ENCODE measurements at places on chromosomes 6 and 20.

- DNase-seq = peak; percentile 50
Observed at GRCh38 chr6:43355862-43356590, 13.4 kb downstream of the ZNF318 start.

DNA sequence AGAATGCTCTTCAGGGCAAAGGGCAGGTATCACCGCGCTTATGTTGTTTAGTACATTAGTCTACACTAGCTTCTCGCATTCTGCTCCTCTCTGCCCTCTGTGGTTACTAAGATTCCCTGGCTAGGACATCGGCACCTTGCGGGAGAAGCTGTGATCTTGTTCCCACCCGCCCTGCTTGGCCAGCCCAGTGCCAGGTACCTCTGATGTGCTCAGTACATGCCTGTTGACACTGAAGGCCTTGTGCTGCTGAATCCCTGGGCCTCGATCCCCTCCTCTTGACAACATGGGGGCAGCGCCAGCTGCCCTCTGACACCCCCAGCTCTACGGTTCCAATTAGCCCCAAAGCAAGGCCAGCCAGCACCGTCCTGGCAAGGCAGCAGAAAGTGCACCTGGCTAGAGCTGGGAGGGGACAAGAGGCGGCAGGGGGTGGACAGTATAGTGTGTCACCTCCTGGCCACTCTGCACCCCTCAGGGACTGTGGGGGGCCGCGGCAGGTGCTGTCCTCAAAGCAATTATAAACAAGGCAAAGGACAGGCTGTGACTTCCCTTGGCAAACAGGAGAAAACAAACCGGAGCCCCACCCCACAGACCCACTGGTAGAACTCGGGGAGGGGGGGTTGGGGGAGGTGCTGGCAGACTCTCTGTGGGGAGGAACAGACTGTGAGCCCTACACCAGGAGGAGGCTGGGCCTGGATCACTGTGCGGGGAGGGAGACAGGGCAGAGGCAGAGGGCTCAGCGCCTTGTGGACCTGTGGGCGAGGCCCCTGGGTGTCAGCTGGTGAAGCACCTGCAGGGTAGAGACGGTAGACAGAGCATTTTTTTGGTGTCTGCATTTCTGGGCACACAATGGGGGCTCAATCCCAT is 7.1 kb downstream of the TFEB start:
- DNase-seq = peak; percentile 47

DNA sequence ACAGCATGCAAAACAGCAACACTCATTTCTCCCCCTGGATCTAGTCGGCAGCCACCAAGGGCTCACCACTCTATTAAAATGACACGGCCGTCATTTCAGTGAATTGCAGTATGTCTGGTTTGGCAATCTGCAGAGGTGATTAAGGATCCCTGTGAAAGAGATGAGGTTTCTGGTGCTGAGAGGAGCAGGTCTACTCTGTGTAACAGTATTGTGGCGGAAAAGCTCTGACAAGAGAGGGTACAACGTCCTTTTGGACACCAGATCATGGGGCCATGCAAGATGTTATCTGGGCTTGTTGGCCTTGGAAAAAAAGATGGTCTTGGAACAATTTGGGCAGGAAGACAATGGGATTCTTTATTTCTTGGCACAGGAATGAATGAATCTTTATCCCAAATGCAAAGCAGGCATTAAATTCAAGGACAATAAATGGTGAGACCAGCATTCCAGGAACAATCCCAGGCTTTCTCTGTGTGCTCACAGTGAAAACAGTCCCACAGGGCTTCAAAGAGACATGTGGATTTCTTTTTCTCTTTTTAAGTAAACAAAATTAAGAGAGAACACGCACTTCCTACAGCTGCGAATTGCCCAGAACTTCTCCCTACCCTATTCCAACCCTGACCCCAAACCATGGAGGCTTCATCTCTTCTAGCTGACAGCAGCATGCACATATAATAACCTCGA is 33.7 kb upstream of the ADGRF1 start:
- no peak for DNase-seq

GRCh38 chr20:7891705-7892104 is 48.6 kb downstream of the HAO1 start:
- no peak for DNase-seq

GRCh38 chr6:142685852-142686506 is 259.0 kb downstream of the HIVEP2 start:
- no peak for DNase-seq

- peak; percentile 68 for DNase-seq
Observed at GRCh38 chr20:20407891-20408805, 40.2 kb downstream of the INSM1 start.

- no peak for DNase-seq
Observed at GRCh38 chr6:111681860-111682259, 76.2 kb upstream of the TRAF3IP2 start.

GRCh38 chr6:85464722-85465150 is 14.9 kb downstream of the NT5E start:
- DNase-seq = no peak

GRCh38 chr6:7086488-7086887 is 21.3 kb upstream of the RREB1 start:
- DNase-seq = no peak

GRCh38 chr6:39051399-39052122 is 3.0 kb downstream of the GLP1R start:
- no peak for DNase-seq

DNA sequence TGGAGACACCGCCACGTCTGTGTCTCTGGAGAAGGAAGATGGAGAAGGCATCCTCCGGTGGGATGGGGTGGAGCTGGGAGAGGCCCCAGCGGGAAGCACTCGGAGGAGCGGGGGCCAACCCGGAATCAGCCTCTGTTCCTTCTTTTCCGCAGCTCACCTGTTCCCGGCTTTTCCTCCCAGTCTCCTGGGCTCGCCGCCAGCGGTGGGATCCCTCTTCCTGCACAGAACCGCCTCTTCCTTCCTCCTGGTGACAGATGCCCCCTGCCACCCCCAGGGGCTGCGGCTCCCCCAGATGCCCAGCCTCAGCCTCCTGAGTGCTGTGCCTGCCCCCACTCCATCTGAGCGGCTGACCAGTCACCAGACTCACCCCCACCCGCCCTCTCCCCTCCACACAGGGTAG is 23.3 kb downstream of the RAMACL start:
- no peak for DNase-seq

GRCh38 chr6:4687989-4688947 is 87.9 kb upstream of the CDYL start:
- DNase-seq = peak; percentile 54

- DNase-seq = no peak
Observed at GRCh38 chr6:165616116-165616515, 46.9 kb downstream of the PDE10A start.

DNA sequence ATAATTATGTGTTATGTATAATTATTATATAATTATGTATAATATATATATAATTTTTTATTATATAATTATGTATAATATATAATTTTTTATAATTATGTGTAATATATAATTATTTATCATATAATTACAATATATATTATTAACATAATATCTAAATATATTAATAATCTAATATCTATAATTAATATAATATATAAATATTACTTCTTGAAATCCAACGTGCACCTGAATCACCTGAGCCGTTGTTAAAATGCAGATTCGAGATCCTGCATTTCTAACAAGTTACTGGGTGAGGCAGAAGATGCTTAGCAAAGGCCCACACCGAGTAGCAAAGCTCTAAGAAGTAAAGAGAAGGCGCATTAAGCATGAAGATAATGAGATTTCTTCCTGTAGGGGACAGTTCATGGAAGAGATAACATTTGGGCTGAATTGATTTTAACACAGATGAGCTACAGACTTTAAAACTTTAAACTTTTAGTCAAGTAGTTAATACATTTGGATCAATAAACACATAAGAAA is 406.4 kb upstream of the PLCB4 start:
- no peak for DNase-seq

DNA sequence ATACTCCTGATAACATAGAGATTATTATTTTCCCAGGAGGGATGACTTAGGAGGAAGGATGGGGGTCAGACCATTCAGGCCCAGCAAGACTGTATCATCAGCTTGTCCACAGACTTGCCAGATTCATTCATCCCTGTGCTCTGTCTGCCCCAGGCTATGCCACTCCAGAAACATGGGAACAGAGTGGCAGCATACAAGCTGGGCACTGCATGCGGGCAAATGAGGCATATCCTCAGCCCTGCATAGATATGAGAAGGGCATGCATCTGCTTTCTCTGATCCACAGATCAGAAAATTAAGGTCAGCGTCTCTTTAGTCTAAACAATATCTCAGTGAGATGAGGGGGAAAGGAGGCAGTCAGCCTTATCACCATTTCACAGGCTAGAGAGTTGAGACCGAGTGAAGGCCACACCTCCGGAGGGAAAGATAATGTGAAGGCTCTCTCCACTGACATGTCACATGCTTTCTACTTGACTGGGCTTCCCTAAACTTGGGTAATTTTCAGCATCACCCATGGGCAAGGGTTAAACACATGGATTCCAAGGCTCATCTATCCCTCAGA is 140.5 kb downstream of the TFAP2B start:
- DNase-seq = no peak

DNA sequence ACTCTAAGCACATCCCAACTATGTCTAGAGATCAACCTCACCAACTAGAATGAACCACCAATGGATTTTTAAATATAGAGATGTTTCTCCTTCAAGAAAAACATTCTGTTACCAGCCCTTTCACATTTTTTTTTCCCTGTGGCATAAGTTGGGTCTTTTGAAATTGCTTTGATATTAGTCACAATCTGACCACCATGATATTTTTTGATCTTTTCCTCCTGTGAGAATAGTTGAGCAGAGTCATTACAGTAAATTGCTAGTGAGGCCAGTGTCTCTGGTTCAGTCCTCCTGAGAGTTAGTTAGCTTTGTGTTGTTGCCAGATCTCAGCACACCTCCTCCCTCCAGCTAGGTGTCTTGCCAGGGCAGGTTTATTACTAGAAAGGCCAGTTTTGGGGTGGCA is 79.7 kb upstream of the MYLIP start:
- DNase-seq = no peak

GRCh38 chr6:106648651-106649308 is 19.4 kb downstream of the QRSL1 start:
- no peak for DNase-seq

DNA sequence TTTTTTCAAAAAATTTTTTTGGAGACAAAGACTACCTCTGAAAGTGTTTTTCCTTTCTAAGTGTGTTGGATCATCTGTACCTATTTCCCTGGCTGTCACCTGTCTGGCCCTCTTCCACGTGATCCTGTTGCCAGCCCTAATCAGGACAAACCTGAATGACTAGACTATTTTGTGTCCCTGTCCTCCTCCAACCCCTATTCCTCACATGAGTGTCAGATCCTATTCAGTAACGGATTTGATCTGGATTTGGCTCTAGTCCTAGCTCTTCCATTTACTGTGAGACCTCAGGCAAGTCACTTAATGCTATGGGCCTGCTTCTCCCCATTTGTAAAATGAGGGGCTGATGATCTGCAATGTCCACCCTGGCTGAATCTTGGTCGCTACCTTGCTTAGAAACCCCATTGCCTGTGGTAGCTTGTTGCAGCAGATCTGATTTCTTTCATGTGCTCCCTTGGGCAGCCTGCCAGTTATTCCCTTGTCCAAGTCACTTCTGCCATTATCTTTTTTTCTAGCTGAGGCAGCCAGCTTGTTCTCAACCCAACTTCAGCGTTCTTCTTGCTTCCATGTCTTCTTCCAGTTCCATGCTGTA is 4.8 kb downstream of the PHF20 start:
- DNase-seq = peak; percentile 80

DNA sequence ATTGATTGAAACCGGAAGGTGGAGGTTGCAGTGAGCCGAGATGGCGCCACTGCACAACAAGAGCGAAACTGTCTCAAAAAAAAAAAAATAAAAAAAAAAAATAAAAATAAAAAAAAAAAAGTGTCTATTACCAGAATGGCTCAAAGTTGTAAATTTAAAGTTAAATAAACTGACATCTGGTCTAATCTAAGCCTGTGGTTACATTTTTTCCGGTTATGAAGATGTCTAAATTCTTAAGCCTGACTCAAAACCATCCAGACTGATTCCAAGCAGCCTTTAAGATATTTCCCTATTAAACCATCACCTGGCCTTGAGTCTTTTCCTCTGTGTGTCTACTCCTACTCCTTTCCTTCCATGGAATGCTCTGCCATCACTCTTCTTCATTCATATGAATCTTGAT is 371.7 kb upstream of the RUNX2 start:
- no peak for DNase-seq

GRCh38 chr20:3164763-3165410 is 5.2 kb upstream of the FASTKD5 start:
- DNase-seq = peak; percentile 91

DNA sequence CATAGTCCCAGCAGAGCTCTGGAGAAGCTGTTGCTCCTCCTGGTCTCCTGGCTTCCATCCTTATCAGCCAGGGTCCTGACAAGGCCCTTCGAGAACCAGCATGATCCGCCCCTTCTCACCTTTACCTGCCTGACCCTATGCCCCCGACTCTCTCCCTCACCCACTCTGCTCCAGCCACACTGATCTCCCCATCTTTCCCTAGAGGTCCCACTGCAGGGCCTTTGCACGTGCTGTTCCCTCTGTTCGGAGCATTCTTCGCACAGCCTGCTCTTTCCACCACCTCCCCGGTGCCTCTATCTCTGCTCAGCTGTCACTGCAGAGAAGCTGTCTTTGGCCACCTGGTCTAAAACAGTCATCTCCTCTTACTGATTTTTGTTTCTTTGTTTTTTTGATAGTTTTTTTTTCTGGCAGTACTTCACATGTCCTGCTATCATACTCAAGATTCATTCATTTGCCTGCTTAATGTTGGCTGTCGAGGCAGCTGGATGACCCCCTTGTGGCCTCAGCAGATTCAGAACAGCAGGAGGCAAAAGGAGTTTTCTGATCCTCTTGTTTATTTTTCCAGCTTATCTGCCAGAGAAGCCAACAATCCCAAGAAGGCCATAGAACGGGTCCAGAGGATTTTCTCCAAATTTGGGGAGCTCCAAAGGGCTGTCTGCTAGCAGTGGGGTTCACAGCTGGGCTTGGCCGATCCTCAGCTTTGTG is 1.6 kb upstream of the PTGIS start:
- no peak for DNase-seq

DNA sequence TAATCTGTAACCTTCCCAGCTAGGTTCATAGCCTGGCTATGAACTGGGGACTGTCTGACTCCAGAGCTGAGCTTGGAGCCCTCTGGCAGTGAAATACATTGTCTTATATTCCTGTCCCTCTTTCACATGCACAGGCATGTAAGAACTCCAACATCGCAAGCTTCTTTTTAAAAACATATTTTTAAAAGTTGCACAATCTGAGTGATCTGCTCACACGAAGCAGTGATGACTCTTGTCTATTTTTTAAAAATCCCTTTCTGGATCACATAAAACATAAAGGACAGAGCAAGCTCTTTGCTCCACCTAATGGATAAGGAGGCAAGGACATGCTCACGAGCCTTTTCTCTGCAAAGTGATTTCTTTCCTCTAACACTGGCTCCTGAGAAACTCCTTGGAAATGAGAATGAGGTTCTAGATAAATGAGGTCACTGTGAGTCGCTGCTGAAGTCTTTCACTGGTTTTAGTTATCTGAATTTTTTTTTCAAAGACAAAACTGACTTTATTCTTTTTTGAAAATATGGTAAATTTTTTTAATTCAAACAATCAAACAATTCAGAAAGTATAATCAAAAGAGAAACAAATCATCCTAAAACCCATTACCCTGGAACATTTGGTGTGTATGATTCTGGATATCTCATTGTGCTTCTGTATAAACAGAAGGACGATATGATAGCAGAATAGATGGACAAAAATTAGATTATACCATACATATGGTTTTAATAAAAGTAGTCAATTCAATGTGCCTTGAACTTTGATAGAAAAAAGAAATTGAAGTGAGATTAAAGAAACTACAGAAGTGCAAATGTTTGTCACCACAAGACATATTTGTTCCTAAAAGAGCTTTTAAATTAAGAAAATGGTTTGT is 30.8 kb downstream of the IL20RA start:
- DNase-seq = peak; percentile 78

GRCh38 chr6:147802459-147802858 is 294.0 kb downstream of the SAMD5 start:
- DNase-seq = no peak

GRCh38 chr6:89416796-89417195 is 4.7 kb upstream of the RRAGD start:
- DNase-seq = no peak
